Left lobe of liver (tissue), 2 donors: ENCODE measurements at places on chromosomes 16 and 17. TPM values are rescaled to one million over a fixed set of nuclear protein-coding genes. Genes with fewer than 3 reads are reported as not detected.

The CCL17 gene
- total RNA-seq = not detected

DNA sequence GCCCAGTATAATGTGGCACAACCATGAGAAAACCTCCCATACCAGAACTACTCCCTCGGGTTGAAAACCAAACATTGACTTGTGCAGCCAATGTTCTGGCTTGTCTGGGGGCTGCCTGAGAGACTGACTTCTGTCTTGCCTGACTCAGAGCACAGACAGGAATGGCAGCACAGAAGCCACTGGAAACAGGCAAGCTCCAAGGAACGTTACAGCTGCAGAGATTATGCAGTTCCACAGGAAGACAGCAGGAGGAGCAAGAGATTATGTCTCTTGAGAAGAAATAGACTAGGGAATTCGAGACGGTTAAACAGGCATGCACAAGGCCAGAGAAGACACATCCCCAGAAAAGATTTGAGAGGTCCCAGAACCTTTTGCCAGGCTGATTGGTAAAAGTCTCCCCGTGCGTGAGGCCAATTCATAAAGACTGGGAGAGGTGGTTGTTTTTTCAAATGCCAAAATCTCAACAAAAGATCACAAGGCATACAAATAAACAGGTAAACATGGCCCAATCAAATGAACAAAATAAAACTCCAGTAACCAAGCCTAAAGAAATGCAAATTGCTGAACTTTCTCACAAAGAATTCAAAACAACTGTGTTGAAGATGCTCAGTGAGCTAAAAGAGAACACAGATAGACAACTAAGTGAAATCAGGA, 90.6 kb upstream of the CDH5 start:
- peak; percentile 49 for DNase-seq

The CACNG1 gene
- not detected for total RNA-seq

DNA sequence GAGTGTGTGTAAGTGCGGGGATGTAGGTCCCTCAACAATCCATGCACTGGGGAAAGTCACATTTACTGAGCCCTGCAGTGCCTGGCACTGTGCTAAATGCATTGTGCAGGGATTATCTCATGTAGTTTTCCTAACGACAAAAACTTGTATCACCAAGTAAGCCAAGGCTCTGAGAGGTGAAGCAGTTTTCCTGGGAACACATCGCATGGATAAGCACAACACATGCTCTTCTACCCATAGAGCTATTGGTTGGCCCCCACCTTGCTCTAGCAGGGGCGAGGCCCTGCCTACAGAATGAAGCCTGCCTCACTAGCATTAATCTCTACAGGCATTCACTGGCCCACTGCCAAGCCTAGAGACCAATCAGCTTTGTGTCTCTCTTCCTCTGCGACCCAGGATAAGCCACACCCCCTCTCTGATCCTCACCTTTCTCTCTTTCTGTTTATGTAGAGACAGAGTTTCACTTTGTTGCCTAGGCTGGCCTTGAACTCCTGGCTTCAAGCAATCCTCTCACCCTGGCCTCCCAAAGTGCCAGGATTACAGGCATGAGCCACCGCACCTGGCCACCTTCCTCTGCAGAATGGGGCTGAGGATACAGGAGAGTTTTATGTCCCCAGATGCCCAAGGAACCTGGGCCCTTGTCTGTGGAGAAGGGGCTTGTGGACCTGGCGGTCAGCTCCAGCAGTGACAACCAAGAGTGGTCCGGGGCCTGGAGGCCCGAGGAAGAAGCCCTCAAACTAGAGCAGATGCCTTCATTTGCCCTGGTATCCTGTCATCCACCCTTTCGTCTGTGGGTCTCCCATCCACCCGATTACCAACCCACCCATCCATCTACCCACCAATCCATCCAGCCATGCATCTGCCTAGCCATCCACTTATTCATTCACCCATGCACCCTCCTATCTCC, 12.8 kb downstream of the CDH16 start:
- DNase-seq = no peak

The KRTAP3-2 gene
- total RNA-seq = not detected

- no peak for DNase-seq
These were observed 28.5 kb downstream of the MAF start for GRCh38 chr16:79571903-79572535.

GRCh38 chr16:47129755-47130435, 13.8 kb downstream of the NETO2 start:
- DNase-seq = no peak

DNA sequence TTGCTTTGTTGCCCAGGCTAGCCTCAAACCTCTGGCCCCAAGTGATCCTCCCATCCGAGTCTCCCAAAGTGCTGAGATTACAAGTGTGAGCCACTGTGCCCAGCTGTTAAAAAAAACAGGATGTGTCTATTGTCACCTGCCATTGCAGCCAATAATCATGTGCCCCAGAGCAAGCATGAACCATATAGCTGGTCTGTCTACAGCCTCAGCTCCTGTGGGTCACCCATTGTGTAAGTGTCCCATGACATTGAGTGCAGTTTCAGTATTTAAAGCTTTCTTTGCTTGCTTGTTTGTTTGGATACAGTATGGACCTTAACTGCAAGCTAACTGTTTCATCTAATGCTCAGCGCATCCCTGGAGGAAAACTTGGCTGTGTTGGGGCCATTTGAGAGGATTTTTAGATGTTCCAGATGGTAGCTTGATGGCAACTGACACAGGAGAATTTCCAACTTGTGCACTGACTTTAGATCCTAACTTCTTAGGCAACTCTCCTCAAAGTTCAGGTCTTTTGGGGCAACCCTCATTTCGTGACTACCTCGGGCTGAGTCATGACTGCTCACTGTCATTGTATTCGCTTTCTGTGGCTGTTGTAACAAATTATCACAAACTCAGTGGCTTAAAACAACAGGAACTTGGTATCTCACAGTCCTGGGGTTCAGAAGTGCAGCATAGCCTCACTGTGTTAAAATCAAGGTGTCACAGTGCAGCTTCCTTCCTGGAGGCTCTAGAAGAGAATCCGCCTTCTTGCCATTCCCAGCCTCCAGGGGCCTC, 30.3 kb upstream of the ADORA2B start:
- DNase-seq = no peak

- no peak for DNase-seq
These were observed 62.4 kb downstream of the STH start for GRCh38 chr17:46061435-46061834.

The HS3ST6 gene
- total RNA-seq = not detected

DNA sequence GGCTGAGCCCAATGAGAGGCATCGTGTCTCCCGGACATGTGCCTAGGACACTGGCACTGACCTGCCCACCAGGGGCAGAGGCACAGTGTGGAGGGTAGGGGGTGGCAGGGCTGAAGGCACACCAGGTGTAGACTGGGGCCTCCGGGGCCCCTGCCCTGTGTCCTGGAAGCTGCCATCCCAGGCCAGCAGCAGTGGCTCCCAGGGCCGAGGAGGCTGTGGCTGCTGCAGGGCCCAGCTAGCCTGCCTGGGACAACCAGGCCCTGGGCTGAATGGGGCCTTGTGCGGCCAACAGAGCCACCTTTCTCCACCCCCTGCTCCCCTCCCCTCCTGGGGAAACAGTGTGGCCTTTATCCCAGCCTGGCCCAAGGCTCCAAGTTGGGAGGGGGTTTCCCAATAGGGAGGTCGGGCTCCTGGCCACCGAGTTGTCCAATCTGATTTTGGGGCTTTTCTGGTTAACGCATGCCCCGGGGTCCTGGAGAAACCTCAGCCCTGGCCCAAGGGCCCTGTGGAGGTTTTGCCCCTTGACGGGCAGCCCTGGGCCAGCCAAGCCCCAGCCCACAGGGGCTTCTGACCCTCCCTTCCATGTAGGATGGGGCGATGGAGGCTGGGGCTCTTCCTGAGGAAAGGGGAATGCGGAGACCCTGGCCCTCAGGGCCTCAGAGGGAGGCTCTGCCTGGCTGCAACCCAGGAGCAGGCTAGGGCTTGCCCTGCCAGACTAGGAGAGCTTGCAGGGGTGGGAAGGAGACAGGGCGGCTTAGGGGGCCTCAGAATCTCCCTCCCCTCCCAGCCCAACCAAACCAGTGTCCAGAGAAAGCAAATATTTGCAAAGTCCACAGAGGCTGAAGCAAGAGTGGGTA, 4.2 kb downstream of the MTSS2 start:
- no peak for DNase-seq

- peak; percentile 37 for DNase-seq
These were observed 13.9 kb downstream of the MPRIP start for GRCh38 chr17:17056156-17056539.

GRCh38 chr17:75816693-75817092, 27.5 kb downstream of the UNC13D start:
- no peak for DNase-seq

DNA sequence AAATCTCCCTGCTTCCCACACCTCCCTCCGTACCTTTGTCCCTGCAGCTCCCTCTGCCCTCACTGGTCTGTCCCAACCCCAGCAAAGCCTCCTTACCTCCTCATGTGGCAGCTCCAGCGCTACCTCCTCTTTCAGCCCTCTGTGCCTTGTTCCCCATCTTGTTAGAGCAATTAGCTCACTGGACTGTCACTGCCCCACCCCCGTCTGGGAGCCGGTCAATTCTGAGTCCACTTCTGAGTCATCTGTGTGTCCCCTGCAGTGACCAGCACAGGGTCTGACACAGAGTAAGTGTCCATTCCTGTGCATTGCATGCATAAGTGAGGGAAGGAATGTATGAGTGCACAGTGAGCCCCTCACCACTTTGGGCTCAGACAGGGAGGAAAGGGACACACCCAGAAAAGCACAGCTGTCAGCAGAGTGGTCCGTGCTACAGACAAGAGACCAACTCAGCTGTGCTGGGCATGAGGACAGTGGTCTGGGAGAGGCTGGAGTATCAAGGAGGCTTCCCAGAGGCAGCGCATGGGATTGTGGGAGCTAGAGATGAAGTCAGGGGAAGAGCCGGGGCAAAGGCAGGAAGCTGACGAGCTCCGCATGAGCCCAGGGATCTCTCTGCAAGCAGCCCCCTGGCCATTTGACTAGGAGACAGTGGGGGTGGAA, 45.9 kb downstream of the PITPNM3 start:
- DNase-seq = no peak

DNA sequence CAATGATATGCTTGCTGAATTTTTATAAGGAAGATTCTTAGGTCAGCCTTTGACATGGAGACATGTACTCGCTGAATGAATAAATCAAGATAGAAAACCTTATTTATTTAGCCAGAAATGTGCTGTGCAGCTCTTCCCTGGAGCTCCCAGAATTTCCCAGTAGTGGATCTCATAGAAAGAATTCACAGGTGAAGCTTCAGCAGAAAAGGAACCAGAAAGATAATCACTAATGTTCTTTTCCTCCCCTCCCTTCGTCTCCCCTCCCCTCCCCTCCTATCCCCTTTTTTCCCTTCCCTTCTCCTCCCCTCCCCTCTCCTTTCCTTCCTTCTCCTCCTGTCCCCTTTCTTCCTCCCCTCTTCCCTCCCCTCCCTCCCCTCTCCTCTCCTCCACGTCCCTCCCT, 158.2 kb downstream of the MAP2K6 start:
- no peak for DNase-seq

GRCh38 chr17:77242118-77242851, 101.5 kb downstream of the SEC14L1 start:
- DNase-seq = no peak

The TBC1D3E gene
- not detected for total RNA-seq

- peak; percentile 10 for DNase-seq
These were observed 233.2 kb downstream of the ZNF423 start for GRCh38 chr16:49622421-49623402.

- DNase-seq = no peak
These were observed 53.1 kb upstream of the USP7 start for GRCh38 chr16:9016824-9017223.

- no peak for DNase-seq
These were observed 12.2 kb downstream of the PRKCB start for GRCh38 chr16:23847948-23848347.

- DNase-seq = no peak
These were observed 186.8 kb upstream of the IRX3 start for GRCh38 chr16:54473226-54473993.

- DNase-seq = no peak
These were observed 331.7 kb downstream of the SOX9 start for GRCh38 chr17:72452286-72453173.

DNA sequence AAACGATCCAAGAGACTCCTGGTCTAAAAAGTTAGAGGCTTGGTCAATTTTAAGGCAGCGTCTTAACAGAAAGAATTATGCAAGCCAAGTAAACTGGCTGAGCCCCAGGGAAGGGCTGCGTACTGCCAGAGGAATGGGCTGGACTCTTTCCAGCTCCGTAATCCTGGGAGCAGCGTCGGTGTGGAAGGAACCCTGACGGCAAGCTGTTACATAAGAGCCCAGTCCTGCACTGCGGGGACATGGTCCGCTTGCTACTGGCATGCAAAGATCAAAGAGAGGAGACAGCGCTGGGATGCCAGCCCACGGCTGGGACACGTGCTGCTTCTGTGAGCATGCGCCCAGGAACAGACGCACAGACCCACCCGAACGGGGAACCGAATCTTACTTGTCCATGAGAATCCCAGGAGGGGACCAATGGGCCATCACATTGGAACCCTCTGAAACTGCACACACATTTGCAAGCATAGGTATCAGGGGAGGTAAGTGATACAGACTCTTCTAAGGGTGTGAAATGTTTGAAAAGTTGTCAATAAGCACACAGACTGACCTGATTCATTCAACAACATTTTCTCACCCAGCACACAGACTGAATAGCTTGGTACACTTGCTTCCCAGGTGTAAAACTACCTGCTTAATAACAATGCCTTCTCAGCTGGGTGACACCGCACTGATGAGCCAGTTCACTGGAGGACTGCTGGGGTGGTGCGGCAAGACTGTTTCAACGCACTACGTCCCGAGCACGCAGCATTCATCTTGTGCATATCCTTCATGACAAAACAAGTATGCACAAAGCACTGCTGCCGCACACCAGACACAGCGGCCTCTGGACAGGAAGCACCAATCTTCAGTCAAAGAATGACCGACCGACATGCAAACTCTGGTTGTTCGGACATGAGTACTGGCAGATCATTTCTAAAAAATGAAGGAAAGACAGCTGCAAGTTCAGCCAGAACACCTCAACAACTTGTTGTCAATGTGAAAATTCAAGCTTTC, 94.9 kb downstream of the ANKRD11 start:
- peak; percentile 97 for DNase-seq

DNA sequence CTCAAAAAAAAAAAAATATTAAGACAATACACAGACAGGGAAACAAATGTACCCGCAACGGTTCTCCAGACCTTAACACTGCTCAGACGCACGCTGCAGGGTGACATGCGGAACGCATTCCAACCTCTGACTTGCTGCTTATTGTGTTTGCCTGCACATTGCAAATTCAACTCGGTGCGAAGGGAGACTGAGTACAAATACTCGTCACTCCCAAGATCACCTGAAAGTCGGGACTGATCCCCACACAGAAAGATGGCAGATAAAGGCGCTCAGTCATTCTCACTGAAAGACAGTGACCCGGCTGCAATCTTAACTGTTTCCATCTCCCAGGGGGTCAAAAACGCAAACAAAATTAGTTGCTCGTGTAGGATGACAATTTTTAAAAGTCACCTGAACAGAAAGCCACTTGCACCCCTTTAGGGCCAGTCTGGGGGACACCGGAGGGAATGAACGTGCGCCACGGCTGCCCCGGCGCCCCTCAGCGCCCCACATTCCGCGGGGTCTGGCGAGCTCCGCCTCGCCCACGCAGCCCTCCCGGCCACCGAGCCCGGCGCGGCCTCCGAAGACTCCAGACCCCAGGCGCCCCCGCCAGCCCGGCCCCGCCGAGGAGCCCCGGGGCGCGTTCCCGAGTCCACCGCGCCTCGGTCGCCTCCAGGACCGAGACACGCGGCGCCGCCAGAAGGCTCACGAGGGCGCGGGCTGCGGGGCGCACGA, 589 bp downstream of the CLCN7 start:
- no peak for DNase-seq

GRCh38 chr16:15757630-15758251, 99.1 kb downstream of the MYH11 start:
- DNase-seq = no peak

The FOXL1 gene
- total RNA-seq = 0.28 TPM
